Stimulated activated CD8-positive, alpha-beta memory T cell treated with anti-CD3 and anti-CD28 coated beads, Interleukin-15, amount 100 ng/mL, for 48 hours (primary cell): ENCODE measurements at places on chromosomes 7 and 10.

GRCh38 chr7:78473021-78473420 is 674.4 kb downstream of the PHTF2 start:
- DNase-seq = no peak

DNA sequence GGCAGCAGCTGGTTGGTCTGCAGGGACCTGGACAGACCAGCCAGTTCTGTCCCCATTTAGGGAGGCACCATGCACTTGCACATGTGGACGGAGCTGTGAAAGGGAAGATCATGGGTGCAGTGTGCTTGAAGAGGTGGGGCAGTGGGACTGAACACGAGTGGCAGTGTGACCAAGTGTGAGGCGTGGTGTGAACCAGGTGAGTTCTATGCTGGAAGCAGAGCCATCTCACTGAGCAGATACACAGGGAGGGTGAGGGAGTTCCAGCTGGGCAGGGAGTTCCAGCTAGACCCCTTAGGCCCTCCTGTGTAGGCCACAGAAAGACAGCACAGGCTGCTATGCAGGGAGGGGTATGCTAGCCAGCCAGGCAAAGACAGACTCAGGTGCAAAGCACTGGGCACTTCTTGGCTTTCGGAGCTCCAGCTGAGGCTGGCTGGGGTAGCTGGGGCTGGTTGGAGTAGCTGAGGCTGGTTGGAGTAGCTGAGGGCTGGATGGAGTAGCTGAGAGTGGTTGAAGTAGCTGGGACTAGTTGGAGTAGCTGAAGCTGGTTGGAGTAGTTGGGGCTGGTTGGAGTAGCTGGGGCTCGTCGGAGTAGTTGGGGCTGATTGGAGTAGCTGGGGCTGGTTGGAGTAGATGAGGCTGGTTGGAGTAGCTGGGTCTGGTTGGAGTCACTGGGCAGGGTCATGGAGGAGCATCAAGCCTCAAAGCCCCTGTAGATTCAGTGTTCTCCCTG is 90.9 kb downstream of the HIP1 start:
- DNase-seq = no peak

- DNase-seq = no peak
Measured at GRCh38 chr10:7407368-7408290, 3.2 kb downstream of the SFMBT2 start.

GRCh38 chr7:52080493-52080892 is 763.9 kb upstream of the COBL start:
- DNase-seq = no peak

DNA sequence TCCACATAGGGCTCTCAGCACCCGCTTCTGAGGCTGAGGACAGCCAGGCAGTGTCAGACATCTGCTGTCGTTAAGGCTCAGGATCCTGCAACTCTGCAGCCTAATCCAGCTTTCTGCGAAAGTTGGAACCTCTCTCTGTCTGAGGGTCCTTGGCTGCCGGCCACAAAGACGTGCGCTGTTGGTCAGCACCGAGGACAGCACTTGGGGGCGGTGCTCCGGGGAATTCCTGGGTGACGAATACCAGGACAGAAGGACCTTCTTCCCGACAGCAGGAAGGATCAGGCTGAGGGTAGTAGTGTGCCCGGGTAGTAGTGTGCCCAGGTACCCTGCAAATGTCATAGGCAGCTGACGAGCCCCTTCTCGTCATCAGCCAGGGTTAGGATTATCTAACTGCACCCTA is 16.0 kb upstream of the RASGEF1A start:
- no peak for DNase-seq

DNA sequence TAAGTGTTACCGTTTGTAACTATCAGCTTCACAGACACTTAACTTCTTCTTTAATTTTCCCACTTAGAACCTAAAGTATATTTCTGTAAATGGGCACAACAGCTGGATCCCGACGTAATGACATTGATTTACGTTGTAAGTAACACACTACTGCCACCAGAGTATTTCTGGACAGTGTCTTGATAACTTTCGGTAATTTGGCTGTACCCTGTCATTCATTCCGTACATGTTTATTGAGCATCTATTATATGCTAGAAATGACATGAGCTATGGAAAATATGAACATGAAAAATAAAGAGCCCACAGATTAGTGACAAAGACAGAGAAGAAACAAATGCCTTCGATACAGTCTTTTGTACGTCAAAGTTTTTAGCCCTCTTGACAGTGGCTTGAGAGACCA is 291.4 kb downstream of the CCDC3 start:
- no peak for DNase-seq

- DNase-seq = no peak
Measured at GRCh38 chr7:29053105-29053872, 93.0 kb downstream of the CPVL start.

DNA sequence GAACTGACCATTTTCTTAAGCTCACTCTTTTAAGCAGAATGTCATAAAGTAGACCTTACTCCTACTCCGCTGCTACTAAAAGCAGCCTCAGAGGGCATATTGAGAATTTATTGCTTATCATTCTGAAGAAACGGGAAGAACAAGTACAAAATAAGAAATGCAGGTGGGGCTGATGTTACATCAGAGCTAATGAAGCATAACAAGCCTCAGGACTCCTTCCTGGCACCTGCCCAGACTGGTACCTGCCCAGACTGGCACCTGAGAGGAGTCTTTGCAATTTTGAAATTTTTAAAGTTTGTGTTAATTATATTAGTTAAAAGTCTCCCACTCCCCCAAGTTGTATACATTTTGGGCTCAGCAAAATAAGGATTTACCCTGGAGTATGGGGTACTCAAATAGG is 162.4 kb downstream of the SEMA3E start:
- DNase-seq = no peak

- DNase-seq = no peak
Measured at GRCh38 chr7:2248984-2249694, 7.1 kb downstream of the NUDT1 start.

- no peak for DNase-seq
Measured at GRCh38 chr7:82091126-82091684, 321.4 kb upstream of the HGF start.
